ENCODE measurements at places on chromosomes 2 and 18.

- no peak for DNase-seq
These were observed 33.5 kb downstream of the KLHL29 start for GRCh38 chr2:23418461-23418911.

DNA sequence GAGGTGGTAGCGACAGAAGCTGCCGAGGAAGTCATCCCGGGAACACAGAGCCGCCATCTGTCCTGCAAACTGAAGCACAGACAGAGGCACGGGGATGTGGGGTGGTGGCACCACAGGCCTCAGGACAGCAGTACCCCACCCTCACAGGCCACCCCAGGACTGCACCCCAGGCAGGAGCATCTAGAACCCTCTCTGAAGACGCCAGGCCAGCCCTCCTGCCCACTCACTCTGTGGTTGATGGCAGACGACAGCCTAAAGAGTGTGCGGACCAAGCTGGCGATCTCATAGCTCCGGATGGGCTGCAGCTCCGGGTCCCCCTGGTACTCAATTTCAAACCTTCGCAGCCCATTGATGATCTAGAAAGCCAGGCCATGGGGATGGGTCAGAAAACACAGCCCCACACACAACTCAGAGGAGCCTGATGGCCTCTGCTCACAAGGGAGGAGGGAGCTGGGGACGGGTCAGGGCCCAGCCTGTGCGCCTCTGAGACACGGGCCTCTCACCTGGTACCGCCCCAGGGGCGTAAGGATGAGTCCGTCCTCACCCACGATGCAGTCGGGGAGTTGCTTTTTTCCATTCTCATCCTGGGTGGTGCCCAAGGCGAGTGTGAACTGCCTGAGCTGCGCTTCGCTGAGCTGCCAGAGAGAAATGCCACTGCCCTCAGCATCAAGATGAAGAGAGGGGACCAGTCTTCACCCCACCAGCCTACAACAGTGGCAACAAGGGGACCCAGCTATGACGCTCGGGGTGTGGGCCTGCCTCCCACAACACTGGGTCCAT is 8.1 kb upstream of the CCDC74B start:
- DNase-seq = no peak

DNA sequence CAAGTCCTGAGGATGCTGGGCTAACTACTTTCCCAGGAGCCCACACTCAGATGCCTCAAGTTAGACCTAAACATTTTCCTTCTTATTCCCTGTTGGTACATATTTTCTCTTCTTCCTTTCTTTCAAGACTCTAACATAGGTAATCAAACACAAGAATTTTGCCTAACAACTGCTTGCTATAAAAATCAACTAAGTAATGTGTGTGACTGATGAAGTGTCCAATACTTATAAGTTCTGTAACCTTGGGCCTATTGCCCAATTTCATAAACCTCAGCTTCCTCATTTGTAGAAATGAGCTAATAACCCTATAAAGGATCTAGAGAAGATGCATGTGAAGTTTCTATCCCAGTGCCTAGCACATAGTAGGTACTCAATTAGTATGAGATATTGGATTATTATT is 31.6 kb upstream of the PIK3C3 start:
- no peak for DNase-seq

DNA sequence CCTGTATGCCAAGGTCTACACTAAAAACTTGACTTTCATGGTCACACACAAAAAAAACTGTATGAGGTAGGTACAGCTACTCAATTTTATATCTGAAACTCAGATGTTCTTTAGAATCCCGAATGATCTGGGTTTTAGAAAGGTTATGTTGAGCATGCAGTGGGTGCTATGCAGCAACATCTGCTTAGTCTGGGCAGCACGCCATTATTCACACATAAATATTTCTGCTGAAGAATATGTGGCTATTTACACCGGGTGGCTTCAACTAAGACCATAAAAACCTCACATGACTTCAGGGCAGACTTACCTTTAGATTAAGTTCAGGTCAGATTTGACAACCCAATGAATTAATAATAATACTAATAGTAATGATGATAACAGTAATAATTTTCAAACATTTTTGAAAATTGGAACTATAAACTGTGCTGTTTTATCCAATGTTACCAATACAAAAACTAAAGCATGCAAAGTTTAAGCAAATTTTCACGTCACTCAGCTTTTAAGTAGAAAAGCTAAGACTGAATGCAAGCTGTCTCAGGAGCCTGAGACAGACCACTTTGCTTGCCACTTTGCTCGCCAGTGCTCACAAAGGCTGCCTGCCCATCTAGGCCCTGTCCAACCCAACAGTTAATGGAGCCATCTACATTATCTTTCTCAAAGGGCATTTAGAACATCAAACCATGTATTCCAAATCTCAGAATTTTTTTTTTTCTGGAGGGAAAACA is 292.0 kb downstream of the CNTNAP5 start:
- DNase-seq = no peak

- DNase-seq = no peak
These were observed 79.9 kb downstream of the MYO5B start for GRCh38 chr18:50115095-50115494.

GRCh38 chr2:236720974-236721540 is 151.4 kb downstream of the ACKR3 start:
- no peak for DNase-seq

GRCh38 chr2:128549646-128550260 is 231.1 kb upstream of the HS6ST1 start:
- DNase-seq = no peak

DNA sequence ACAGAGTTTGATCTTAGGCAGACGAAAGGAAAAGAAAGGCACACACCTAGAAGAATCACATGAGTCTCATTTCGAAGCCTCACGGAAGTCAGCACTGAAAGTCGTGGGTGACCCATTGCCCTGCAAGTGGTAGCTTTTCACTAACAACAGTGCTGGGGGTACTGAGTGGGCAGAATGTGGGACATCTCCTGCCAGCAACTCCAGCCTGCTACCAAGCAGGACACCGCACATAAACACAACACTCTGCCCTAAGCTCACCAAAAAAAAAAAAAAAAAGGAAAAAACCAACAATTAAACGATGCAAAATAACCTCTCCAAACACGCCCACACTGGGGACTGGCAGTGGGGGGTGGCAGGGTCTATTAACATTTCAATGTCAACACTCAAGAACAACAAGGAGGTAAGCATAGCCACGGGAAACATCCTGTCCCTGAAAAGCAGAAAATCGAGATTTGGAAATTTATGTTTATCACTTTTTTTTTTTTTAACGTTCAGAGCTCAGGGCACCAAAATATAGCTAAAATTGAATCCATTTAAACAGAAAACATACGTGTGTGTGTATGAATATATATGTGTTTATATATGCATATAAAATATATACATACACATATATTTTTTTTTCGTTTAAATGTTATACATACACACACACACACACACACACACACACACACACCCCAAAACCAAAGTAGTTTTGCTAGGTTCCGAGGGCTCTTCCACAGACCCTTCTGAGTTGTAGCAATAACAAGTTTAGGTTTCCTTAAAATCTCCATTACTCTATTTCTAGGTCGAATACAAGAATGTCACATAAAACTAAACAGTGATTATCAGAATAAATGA is 2.2 kb downstream of the INO80D start:
- DNase-seq = no peak

DNA sequence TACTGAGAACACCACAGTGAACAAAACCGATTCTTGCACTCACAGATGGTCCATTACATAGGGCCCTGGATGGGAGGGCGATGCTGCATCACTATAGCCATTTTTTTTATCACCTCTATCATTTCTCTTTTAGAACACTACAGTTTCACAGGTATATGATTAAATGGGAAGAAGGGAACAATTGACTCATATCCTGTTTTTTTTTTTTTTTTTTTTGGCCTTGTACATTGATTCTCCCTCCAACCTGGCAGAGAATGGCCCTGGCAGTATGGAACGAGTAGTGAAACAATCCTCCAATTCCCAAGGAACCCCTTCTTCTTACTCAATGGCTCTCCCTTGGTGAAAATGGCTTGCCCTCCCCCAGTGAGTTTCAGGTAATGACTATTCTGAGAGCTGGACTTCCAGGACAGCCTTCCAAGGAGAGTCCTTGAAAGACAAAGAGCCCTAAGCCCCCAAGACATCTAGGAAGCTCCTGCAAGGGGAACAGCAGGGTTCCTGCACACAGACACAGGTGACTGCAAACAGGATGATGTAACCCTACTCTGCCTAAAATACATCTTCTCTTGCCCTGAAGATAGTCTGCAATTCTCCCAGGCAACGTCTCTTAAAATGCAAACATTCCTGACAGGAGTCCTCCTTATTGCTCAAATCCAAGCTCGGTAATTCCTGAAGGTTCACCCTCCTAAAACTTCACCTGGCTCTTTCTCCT is 405.4 kb downstream of the SETBP1 start:
- DNase-seq = no peak

DNA sequence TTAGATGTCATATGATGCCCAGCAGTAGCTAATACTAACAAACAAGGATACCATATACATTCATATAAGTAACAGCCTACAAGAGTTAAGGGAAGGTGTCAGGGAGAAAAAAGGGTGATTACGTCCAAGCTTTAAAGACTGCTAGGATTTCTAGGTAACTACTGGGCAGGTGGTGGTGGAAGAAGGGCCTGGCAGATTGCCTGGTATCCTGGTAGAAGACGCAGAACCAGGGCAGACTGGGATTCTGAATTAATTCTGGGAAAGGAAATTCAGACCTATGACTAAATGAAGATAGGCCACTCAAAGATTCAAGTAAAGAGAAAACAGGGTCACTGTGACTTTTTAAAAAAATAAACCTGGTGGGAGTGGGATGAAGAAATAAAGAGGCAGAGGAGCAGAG is 31.9 kb downstream of the NDUFA10 start:
- no peak for DNase-seq

- no peak for DNase-seq
These were observed 101.5 kb upstream of the ODC1 start for GRCh38 chr2:10549621-10550020.

DNA sequence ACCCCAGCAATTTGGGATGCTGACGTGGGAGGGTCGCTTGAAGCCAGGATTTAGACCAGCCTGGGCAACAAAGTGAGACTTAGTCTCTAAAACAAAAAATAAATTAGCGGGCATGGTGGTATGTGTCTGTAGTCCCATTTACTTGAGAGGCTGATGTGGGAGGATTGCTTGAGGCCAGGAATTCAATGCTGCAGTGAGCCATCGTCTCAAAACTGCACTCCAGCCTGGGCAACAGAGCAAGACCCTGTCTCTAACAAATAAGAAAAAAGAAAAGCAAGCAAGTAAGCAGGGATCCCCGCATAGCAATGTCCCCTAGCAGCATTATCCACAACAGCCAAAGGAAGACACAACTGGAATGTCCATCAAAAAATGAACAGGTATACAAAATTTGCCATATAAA is 3.4 kb downstream of the TXNL1 start:
- no peak for DNase-seq

- DNase-seq = no peak
These were observed 34.0 kb upstream of the PLA2R1 start for GRCh38 chr2:160096409-160096808.

DNA sequence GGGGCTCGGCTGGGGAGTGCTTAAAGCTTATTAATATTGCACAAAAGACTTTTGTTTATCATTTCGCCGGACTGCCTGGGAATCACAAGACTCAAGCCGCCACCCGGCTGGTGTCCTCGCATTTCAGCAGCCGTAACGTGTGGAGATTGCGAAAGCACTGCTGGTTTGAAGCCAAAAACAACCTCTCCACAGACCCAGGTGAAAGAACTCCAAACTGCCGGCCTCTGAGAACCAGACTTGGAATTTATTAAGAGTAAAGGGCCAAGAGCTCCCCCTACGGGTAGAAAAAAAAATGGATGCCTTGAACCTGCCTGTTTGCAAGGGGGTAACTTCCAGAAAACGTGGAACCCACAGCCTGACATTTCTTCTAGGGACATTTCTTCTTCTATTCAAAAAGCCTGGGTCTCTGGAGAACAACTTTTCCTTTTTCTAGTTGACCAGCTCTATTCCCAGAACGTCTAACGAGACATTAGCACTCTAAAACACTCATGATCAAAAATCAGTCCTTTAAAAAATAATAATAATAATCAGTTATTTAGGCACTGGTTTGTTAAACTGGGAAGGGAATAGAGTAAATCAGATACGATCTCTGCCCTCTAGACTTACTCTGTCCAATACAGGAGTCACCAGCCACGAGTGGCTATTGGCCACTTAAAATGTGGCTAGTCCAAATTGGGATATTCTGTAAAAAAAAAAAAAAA is 216.3 kb downstream of the C1D start:
- DNase-seq = peak; percentile 6

DNA sequence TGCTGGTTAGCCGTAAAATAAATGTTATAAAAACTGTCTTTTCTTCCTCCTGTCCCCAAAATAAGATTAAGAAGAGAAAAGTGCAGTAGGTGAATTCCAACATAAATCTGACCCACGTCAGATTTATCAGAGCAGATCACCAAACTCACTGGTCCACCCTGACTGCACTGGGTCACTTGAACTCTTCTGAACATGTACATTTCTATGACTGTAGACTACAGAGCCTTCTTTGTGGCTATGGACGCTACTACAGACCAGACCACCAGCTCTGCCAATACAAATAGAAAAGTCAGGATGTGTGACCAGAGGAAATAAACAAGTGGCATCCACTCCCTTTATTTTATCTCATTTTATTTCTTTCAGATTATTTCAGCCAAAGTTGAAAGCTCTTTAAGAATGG is 11.6 kb downstream of the DSG2 start:
- no peak for DNase-seq

GRCh38 chr2:181411105-181411849 is 45.9 kb upstream of the ITGA4 start:
- no peak for DNase-seq

DNA sequence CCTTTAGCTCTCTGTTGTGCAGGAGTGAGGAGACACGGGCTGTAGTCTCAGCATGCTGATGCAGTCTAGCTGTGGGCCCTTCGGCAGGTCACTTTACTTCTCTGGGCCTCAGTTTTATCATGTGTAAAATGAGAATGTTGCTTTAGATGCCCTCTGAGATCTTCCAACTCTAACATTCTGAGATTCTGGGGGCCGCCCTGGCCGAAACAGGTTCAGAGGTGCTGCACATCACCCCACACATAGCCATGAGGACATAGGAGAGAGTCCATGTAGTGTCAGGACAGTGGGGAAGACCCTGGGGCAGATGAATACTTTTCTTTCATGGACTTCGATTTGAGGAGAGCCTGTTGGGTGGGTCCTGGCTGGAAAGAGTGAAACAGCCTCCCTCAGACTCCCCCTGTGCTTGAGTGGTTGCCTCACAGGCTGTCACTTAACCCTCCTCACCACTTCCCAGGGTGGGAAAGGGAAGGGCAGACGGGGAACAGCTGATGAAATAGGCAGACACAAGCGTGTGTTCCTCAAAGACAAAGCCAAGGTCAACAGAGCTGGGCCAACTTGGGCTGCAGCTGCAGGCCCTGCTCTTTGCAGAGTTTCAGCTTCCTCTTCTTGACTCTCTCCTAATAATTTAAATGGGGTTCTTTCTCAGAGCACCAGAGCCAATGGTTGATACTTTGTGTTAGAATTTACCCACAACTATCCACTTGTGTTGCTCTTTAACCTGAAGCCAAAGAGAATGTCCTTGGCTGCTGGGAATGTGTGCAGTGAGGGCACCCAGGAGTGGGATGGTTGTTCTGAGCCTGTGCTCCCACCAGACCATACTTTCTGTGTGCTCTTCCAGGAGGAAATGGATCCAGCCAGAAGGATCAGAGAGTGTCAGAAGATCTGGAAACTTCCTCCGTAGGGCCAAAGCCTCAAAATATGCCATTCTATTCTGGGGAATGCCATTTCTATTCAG is 14.7 kb upstream of the MRPL33 start:
- no peak for DNase-seq

Measured in T-helper 17 cell (primary cell).